ENCODE measurements at places on chromosomes 12 and 14. TPM values are rescaled to one million over a fixed set of nuclear protein-coding genes. Genes with fewer than 3 reads are reported as not detected.
A peak's percentile ranks its signal among the peaks of the same experiment; 100 is the strongest.

- H3K4me3 ChIP-seq: no peak overlapping the region
- H3K27me3 ChIP-seq: no peaks in the 10 kb centered on the region
- no peak overlapping the region for H3K27ac ChIP-seq
- peaks cover 94% of the 10 kb centered on the region for H3K36me3 ChIP-seq
- peaks cover 29% of the 10 kb centered on the region for H3K4me1 ChIP-seq
- no peak for DNase-seq
These were observed 16.0 kb downstream of the ULK1 start for GRCh38 chr12:131910302-131911027.

- H3K4me1 ChIP-seq: peaks cover 7% of the 10 kb centered on the region
- no peak overlapping the region for H3K27ac ChIP-seq
These were observed 195.4 kb upstream of the C14orf180 start for GRCh38 chr14:104383996-104384775.

The IL26 gene
- total RNA-seq: not detected

The TBX3 gene
- 5.3 TPM for total RNA-seq

DNA sequence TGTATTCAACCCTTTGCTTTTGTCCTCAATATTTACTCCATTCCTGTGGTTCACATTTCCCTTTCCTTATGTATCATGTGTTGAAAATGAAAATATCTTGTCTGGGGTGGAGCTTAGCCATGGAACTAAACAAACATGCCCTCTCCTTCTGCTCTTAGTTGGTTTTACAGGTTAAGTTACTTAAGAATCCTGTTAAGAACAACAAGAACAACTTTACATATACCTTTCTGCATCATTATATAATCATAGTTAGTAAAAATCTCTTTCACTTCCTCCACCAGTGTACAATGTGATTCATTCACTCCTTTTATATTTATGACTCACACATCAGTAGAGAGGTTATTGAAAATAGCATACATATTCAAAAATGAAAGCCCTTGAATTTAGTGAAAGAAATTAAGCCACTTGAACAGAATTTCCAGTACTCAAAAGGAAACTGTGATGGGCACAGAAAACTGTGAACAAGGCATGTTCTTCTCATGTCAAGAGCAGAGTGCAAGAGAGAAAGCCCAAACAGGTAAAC lies 307.7 kb downstream of the CCDC91 start:
- no peak for DNase-seq
- H3K27ac ChIP-seq: no peak overlapping the region
- H3K36me3 ChIP-seq: no peaks in the 10 kb centered on the region
- H3K27me3 ChIP-seq: no peaks in the 10 kb centered on the region
- peaks cover 12% of the 10 kb centered on the region for H3K4me1 ChIP-seq
- H3K4me3 ChIP-seq: no peak overlapping the region

DNA sequence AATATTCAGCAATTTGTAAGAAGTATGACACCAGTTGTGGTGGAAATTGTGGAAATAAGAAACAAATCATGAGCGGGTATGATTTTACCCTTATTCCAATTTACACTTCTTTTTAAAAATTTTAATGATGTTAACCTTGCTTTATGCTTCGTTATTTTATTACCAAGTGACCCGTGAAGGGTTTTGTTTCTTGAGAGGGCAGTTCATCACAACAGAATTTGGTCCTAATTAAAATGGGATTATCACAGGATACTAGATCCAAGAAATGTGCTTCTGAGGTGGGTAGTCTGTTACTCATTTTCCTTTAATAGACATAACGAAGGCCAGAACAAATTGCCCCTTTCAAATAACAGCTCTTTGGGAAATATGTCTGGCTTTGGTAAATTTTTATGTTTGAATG lies 25.5 kb upstream of the RASSF8 start:
- DNase-seq: no peak
- no peaks in the 10 kb centered on the region for H3K27me3 ChIP-seq
- no peak overlapping the region for H3K4me3 ChIP-seq
- H3K4me1 ChIP-seq: no peaks in the 10 kb centered on the region
- no peaks in the 10 kb centered on the region for H3K36me3 ChIP-seq

The TRIM9 gene
- 0.66 TPM for total RNA-seq

DNA sequence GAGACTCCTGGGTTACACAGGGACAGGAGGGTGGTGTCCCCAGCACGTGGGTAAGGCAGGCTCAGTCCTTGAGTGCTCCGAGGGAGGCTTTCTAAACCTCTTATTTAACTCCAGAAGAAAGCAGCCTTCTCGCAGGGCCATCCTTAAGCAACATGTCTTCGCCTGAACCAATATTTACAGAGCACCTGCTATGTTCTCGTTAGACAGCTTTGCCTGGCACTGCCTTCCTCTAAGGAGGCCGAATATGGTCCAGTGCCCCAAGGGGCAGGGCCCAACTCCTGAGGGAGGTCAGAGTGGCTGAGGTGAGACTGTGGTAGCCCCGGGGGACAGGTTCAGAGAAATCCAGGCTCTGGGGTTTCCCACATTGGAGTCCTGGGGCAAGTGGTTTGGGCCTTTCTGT lies 2.1 kb upstream of the SCARB1 start:
- H3K4me1 ChIP-seq: peaks cover 23% of the 10 kb centered on the region
- no peak overlapping the region for H3K4me3 ChIP-seq
- DNase-seq: no peak

The ZDHHC22 gene
- not detected for total RNA-seq

DNA sequence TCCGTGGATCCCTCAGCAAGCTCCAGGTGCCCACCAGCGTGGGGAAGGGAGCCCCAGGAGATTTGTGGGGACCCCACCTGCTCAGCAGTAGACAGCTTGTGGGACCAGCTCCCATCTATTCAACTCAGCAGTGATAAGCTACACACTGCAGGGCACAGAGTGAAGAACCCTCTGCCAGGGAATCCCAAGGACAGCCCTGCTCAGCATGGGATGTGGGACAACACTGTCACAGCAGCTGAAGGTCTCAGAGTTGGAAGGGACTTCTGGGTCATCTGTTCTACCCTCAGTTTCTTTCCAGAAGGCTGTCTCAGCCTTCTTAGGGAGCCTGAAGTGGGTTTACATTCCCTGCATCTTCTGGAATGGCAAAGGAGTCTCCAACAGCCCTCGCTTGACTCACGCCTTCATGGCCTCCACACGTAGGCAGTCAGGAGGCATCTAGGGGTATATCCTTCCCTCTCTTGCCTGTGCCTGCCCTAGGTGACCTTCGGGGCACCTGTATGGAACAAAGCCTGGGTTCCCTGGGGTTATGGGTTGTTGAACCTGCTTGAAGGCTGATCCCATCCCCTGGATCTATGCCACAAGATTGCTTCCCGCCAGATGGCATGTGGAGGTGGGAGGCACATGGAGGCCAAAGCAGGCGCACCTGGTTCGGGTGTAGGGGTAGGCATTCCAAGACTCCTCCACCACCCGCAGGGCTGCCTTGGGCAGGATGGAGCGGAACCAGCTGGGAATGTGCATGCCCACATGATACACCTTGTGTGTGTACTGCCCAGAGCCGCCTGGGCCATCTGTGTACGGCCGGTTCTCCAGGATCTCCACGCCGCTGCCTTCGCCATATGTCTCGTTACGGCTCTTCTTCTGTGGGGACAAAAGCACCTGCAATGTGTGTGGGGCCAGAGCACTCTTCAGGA lies 33.0 kb downstream of the ARL6IP4 start:
- no peaks in the 10 kb centered on the region for H3K27me3 ChIP-seq
- H3K4me3 ChIP-seq: no peak overlapping the region
- peaks cover 3% of the 10 kb centered on the region for H3K4me1 ChIP-seq

The GPRC5D gene
- total RNA-seq: not detected

- H3K4me3 ChIP-seq: no peak overlapping the region
- DNase-seq: no peak
- H3K27me3 ChIP-seq: no peaks in the 10 kb centered on the region
- H3K27ac ChIP-seq: no peak overlapping the region
- peaks cover 13% of the 10 kb centered on the region for H3K4me1 ChIP-seq
These were observed 44.0 kb upstream of the PLBD1 start for GRCh38 chr12:14611640-14612203.

The KIF5A gene
- 2.1 TPM for total RNA-seq

GRCh38 chr14:100709289-100710284 lies 17.1 kb upstream of the DLK1 start:
- H3K36me3 ChIP-seq: no peaks in the 10 kb centered on the region
- peaks cover 11% of the 10 kb centered on the region for H3K27me3 ChIP-seq
- peak overlapping the region; percentile 33 for H3K4me3 ChIP-seq
- H3K27ac ChIP-seq: no peak overlapping the region
- DNase-seq: no peak

The RPL41 gene
- total RNA-seq: 1,962 TPM

DNA sequence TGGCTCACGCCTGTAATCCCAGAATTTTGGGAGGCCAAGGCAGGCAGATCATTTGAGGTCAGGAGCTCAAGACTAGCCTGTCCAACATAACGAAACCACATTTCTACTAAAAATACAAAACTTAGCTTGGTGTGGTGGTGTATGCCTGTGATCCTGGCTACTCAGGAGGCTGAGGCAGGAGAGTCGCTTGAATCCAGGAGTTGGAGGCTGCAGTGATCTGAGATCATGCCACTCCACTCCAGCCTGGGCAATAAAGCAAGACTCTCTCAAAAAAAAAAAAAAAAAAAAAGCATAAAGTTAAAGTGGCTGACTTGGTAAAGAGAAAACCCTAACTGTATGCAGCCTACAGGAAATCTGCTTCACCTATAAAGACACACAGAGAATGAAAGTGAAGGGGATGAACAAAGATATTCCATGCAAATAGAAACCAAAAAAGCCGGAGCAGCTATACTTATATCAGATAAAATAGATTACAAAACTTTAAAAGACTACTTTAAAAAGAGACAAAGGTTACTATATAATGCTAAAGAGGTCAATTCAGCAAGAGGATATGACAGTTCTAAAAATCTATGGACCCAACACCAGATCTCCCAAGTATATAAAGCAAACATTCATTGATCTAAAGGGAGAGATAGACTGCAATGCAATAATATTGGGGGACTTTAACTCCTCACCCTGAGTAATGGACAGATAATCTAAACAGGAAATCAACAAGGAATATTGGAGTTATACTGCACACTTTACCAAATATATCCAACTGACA lies 4.1 kb downstream of the CLEC2B start:
- no peak for DNase-seq
- no peak overlapping the region for H3K27ac ChIP-seq
- no peaks in the 10 kb centered on the region for H3K4me1 ChIP-seq
- H3K4me3 ChIP-seq: peak overlapping the region; percentile 6

DNA sequence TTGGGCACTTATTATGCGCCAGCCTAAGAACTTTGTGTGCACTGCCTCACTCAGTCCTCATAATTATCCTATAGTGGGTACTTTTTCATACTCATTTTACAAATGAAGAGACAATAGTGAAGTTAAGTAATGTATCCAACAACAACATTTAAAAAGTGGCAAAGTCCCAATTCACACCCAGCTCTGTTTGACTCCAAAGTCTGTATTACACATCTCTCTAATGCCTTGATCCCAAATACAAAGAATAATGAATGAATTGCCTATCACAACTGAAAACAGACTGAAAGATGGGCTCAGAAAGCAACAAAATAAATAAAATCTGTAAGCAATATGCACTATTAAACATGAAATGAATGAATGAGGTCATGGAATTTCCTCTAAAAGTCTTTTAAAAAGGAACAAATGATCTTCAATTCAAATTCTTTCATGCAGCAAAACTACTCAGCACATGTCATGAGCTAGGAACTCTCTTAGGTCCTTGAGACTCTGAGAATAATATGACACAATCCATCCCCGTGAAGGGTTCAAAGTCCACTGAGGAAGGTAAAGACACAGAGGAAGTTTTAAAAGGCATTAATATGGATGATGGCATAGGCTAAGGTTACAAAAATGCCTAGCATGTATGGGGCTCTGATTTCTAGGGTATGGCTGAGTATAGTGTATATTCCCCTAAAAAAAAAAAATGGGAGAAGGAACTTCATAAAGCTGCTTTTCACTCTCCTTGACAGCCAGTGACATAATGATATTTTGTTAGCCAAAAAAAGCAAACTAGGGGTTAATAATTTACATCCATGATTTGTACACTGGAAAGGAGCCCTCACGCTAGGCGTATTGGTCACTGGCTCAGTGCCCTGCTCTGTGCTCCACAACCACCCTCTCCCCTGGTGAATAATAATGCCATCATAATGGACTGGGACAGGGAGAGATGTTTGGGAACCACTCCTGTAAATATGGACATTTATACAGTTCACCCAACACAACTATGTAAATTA lies 103.4 kb downstream of the SLC2A13 start:
- DNase-seq: no peak
- H3K36me3 ChIP-seq: no peaks in the 10 kb centered on the region
- H3K27me3 ChIP-seq: no peaks in the 10 kb centered on the region
- H3K27ac ChIP-seq: no peak overlapping the region
- H3K4me3 ChIP-seq: no peak overlapping the region

The LLPH gene
- total RNA-seq: 5.8 TPM

The ZDHHC17 gene
- total RNA-seq: 36.9 TPM

- DNase-seq: peak; percentile 94
- peaks cover 28% of the 10 kb centered on the region for H3K4me1 ChIP-seq
- no peaks in the 10 kb centered on the region for H3K36me3 ChIP-seq
- peak overlapping the region; percentile 77 for H3K27ac ChIP-seq
- H3K27me3 ChIP-seq: no peaks in the 10 kb centered on the region
These were observed 57.7 kb downstream of the HMGA2 start for GRCh38 chr12:65881965-65882413.

DNA sequence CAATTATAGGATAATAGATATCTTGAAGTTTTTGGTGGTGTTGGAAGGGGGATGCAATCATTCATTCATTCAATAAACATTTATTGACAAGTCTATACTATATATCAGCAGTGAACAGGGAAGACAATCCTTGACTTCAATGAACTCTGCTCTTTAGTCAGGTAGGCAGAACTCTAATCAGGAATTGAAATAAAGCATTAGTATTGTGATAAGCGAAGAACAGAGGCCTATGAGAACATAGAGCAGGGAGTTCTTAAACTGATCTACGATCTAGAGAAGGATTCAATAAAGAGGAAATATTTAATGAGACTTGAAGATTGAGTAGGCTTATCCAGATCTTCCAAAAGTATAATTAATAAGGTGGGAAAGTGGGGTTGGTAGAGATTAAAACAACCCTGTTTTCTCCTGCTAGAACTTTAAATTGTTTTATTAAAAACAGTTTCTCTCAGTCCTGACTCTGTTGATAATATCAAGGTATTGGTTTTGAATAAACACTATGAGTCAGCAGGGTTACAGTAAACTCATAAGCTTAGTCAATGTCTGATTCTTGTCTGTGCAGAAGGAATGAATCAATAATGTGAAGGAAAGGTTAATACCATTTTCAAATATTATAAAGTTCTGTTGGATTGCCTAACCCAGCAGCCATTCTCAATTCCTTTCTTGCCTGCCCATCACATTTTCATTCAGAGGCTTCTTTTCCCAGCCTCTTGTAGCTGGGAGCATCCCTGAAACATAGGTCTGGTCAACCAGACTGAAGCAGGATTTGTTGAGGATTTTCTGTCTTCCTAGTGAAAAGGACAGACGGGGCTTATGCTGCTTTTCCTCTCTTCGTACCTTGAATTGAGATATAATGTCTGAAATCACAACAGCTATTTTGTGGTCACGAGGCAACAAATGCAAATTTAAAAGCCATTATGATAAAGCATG lies 38.9 kb upstream of the KTN1 start:
- H3K36me3 ChIP-seq: no peaks in the 10 kb centered on the region
- H3K4me3 ChIP-seq: no peak overlapping the region
- no peaks in the 10 kb centered on the region for H3K4me1 ChIP-seq
- DNase-seq: no peak

The GLT8D2 gene
- 7.1 TPM for total RNA-seq

The CFAP251 gene
- total RNA-seq: 0.66 TPM

The SERPINA12 gene
- total RNA-seq: not detected

The PTCSC3 gene
- not detected for total RNA-seq

The SLC4A8 gene
- total RNA-seq: 1.7 TPM

The RFLNA gene
- total RNA-seq: 0.63 TPM
